ENCODE measurements at places on chromosomes 13 and 19.
A peak's percentile ranks its signal among the peaks of the same experiment; 100 is the strongest.

- DNase-seq = no peak
These were observed 126.2 kb upstream of the ZNF91 start for GRCh38 chr19:23521471-23521870.

GRCh38 chr19:6551607-6552450, 21.0 kb downstream of the TNFSF9 start:
- no peak for DNase-seq

- DNase-seq = no peak
These were observed 2.5 kb downstream of the PCCA start for GRCh38 chr13:100091391-100091790.

DNA sequence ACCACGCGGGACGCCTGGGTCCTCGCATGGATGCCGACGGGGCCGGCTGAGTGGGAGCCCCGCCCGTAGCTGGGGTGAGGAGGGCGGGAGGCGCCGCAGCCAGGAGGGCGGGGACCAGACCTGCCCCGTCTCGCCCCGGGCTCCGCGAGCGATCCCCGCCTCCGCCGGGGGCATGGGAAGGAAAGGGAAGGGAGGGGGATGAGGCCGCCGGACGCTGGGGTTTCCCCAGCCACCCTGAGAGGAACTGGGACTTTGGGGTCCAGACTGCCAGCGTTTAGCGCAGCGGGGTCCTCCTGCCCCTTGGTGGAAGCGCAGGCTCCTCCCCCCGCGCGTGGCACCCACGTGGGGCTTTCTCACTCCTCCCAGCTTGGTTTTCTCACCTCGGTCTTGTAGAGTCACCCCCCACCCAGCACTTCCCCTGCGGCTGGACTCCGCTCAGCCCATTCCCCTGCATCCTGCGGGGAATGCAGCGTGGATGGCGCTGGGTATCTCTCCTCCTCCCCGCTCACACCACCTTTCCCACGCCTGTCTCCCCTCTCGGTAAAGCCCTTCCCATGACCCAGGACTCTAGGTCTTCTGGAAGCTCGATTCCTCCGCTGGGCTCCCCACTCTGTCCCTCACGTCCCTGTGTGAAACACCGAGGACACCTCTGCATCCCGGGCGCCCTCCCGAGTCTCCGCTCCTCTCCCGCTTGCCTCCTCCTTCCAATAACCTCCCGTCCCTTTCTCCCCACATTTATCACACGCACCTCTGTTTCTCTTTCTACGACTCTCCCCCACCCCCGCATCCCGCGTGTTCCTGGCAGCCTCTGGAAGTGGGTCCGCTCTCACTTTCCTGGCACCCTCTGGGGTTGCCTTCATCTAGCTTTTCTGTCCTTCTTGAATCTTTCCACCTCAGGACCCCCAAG, 2.1 kb downstream of the TGFB1 start:
- peak; percentile 22 for DNase-seq

DNA sequence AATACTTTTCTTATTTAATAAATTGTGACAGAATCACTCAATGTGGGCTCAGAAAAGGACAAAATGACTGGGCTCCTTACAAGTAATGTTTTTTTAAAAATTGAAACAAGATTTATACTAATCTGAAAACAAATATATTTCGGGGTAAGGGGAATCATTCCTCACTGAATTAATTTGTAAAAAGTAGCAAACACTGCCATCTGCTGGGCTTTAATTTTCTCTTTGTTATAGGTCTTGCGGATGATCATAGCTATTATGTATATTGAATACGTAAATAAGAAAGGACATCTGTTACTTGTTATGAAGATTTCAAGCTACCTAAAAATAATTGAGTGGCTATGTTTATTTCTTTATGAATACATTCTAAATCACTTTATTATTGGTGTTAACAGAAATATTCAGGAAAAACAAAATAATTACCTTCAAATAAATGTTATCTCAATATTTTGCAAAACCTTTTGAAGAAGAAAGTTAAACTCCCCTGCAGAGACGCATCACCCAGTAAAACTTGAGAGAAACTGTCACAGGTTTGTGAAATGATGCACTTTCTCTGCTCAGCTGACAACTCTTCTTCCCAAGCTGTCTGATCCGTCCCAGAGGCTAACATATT, 17.8 kb upstream of the ENOX1 start:
- peak; percentile 28 for DNase-seq

- DNase-seq = no peak
These were observed 35.6 kb downstream of the CCDC169 start for GRCh38 chr13:36261976-36262375.

DNA sequence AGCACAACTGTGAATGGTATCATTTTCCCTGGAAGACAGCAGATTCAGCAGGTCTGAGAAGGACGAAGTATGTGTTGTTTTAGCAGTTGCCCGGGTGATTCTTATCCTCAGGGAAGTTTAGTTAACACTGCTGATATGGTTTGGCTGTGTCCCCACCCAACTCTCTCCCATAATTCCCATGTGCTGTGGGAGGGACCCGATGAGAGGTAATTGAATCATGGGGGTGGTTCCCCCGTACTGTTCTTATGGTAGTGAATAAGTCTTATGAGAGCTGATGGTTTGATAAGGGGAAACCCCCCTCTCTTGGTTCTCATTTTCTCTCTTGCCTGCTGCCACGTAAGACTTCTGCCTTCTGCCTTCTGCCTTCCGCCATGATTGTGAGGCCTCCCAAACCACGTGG, 81.0 kb upstream of the UBAC2 start:
- DNase-seq = no peak

DNA sequence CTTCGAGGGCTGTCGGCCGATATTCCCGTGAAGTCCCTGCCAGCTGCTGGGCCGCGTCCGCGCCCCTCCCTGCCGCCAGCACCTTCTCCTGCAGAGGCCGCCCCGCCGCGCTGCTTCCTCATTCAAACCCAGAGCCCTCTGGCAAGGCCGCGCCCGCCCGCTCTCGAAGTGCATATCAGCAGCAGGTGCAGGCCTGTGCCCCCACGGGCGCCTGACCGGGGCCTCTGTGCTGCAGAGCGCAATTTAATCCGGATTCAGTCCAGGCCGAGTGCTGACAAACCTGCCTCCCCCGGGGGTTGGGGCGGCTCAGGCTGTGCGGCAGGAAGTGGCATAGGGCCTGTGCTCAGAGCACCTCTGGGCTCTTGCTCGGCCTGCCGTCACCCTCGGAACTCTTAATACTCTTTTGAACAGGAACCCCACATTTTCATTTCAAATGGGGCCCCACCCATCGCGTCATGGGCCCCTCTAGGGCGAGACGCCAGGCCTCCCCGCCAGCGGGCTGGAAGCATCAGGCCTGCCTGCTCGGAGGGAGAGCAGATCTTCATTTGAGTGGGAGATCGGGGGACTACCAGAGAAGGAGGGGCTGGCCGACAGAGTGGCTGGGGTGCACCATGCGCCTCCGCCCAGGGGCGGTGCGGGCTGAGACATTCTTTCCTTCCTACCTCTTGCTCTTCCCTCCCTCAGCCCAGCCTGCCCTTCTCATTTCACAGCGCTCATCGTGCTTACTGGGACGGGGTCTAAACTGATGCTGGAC, 125.7 kb downstream of the TNFRSF19 start:
- DNase-seq = no peak

GRCh38 chr19:46076031-46076880, 35.5 kb upstream of the IGFL4 start:
- no peak for DNase-seq

GRCh38 chr19:48568345-48568886, 16.4 kb downstream of the SULT2B1 start:
- peak; percentile 92 for DNase-seq

- DNase-seq = no peak
These were observed 118.0 kb downstream of the KDM4B start for GRCh38 chr19:5086725-5087439.

DNA sequence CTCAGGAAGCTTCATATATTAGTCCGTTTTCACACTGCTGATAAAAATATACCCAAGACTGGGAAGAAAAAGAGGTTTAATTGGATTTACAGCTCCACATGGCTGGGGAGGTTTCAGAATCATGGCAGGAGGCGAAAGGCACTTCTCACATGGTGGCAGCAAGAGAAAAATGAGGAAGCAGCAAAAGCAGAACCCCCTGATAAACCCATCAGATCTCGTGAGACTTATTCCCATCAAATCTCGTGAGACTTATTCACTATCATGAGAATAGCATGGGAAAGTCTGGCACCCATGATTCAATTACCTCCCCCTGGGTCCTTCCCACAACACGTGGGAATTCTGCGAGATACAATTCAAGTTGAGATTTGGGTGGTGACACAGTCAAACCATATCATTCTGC, 23.1 kb downstream of the FLT3 start:
- no peak for DNase-seq

- peak; percentile 85 for DNase-seq
These were observed at the start of gene TRIM13 for GRCh38 chr13:49996951-49997895. TSS of gene TRIM13 (plus strand) at chr13:49997042. CDS start at chr13:50011941, 14,899 bp downstream.

GRCh38 chr19:29596080-29596727, 9.9 kb upstream of the POP4 start:
- DNase-seq = peak; percentile 2

GRCh38 chr13:85420136-85420535, 379.1 kb downstream of the SLITRK6 start:
- DNase-seq = no peak

- DNase-seq = no peak
These were observed 110.2 kb downstream of the STK24 start for GRCh38 chr13:98466634-98467236.

DNA sequence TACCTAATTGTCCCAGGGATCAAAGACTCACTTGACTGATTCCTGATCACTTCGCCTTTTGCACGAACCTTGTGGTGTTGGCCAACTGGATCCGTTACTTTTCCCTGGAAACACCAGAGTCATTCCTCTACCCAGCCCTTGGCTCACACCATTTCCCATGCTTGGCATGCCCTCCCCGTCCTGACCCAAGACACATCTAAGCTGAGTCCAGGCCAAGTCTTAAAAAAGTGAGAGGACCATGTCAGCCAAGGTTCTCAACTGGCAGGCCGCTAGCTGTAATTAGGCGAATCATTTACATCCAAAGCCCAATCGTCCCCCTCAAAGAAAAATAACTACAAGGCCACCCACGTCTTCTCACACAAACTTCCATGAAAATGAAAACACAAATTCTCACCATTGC, 11.5 kb downstream of the PLAUR start:
- DNase-seq = no peak

DNA sequence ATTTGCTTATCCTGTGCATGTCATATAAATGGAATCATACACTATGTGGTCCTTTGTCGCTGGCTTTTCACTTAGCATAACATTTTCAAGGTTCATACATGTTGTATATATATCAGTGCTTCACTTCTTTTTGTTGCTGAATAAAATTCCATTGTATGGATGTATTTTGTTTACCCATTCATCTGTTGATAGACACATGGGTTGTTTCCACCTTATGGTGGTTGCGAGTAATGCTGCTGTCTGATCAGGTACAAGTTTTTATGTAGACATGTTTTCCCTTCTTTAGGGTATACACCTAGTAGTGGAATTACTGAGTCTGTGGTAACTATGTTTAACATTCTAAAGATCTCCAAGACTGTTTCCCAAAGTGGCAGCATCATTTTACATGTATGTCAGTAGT, 102.5 kb downstream of the RNF17 start:
- no peak for DNase-seq

All from kidney glomerular epithelial cell (primary cell).